ENCODE measurements at places on chromosomes 13 and 19.

GRCh38 chr19:58395979-58396627 lies 647 bp downstream of the RNF225 start:
- DNase-seq, result no peak

- no peak for DNase-seq
Observed at GRCh38 chr13:35211949-35212348, 264.5 kb downstream of the MAB21L1 start.

DNA sequence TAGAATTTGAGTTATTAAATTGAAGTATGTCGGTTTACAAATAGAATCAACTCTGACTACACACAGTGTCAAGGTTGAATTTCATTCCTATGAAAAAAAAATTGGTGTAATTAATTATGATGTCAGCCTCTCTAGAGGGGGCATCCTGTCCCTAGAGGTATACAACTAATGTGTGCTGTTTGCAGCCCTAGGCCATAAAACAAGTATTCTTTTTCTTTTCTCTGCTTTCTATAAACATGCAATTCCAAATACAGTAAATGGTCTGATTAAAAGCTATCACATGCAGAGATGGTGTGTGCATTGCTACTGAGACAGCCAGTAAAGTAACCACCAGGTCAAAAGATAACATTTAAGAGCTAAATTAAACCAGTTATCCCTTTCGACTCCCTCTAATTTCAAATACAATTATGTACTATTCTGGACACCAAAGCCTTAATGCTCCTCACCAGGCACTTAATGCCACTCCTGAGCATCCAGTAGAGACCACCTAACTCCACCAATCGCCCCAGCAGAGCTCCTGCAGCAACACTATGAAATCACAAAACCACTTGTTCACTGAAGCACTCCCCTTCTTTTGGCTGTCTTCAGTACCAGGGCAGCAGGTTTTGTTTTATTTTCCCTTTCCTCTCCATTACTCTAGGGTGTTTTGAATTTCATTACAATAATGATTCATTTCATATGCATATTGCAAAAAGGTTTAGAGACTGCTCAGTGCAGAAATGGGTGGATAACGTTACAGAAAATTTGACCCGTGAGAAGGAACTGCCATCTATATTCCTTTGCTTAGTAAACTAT lies 426.9 kb downstream of the PCDH9 start:
- DNase-seq, result no peak

DNA sequence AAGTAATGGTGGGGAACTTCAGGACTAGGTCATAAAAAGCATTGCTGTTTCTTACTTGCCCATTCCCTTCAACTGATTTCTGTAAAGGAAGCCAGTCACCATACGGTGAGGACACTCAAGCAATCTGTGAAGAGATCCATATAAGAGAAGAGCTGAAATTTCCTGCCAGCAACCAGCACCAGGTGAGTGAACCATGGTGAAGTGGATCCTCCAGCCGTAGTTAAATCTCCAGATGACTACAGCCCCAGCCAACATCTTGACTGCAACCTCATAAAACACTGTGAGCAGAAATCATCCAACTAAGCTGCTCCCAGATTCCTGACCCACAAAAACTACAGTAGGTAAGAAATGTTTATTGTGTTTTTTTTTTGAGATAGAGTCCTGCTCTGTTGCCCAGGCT lies 3.8 kb upstream of the SLC6A16 start:
- no peak for DNase-seq

DNA sequence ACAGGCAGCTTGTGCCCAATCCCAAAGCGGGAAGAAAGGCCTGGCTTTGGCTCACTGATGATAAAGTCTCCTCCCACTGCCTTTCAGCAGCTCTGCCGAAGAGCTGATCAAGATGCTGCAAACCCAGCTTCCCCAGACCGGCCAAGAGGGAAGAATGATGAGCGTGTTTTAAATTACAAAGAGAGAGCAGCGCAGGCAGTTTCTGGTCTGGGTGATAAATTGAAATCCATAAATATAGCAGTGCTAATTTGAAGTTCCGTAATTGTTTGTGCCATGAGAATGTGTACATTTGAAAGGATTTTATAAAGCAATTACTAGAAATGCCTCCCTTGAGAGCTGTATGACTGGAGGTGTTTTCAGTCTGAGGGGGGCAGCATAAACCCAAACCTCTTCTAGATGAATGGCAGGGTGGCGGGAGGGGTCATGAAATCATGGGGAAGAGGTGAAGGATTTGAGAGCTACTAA lies 171.8 kb downstream of the STK24 start:
- no peak for DNase-seq

- DNase-seq, result no peak
Observed at GRCh38 chr13:51601601-51602565, 17.6 kb downstream of the WDFY2 start.
